ENCODE measurements at places on chromosomes 3 and 15.

- no peak for DNase-seq
- H3K4me3 ChIP-seq = no peak overlapping the region
- H3K36me3 ChIP-seq = no peaks in the 10 kb centered on the region
- H3K4me1 ChIP-seq = no peaks in the 10 kb centered on the region
- H3K27me3 ChIP-seq = no peaks in the 10 kb centered on the region
Measured at GRCh38 chr15:82909080-82909815, 43.3 kb downstream of the HOMER2 start.

GRCh38 chr3:107132674-107133073 is 244.6 kb upstream of the CCDC54 start:
- no peak overlapping the region for H3K27ac ChIP-seq
- H3K4me1 ChIP-seq = no peaks in the 10 kb centered on the region
- H3K36me3 ChIP-seq = no peaks in the 10 kb centered on the region
- no peak for DNase-seq
- no peak overlapping the region for H3K4me3 ChIP-seq

DNA sequence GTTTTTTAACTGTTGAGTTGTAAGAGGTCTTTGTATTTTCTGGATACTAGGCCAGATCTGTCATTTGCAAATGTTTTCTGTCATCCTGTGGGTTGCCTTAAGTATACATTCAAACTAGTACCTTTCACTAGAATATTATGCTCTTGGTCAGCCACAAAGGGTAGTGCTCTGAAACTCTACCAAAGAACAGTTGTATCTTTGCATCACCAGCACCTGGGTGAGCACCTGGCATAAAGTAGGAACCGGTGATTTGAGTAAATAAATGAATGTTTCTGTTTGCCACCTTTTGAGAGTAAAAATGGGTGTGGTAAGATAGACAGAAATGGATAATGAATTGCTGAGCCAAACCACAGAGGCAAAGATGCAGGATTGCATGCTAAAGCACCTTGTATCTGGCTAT is 98.7 kb downstream of the SLCO3A1 start:
- no peak overlapping the region for H3K27ac ChIP-seq
- no peaks in the 10 kb centered on the region for H3K36me3 ChIP-seq
- H3K27me3 ChIP-seq = no peaks in the 10 kb centered on the region

- no peaks in the 10 kb centered on the region for H3K36me3 ChIP-seq
- no peak overlapping the region for H3K27ac ChIP-seq
- DNase-seq = no peak
- H3K27me3 ChIP-seq = no peaks in the 10 kb centered on the region
Measured at GRCh38 chr15:62922514-62922913, 120.0 kb upstream of the TPM1 start.

GRCh38 chr3:40109641-40110490 is 199.6 kb upstream of the EIF1B start:
- H3K27me3 ChIP-seq = no peaks in the 10 kb centered on the region
- H3K4me3 ChIP-seq = no peak overlapping the region
- H3K4me1 ChIP-seq = no peaks in the 10 kb centered on the region
- H3K27ac ChIP-seq = no peak overlapping the region
